ENCODE measurements at places on chromosomes 2 and 18. TPM values are rescaled to one million over a fixed set of nuclear protein-coding genes. Genes with fewer than 3 reads are reported as not detected.

GRCh38 chr2:25794544-25795276 is 83.6 kb downstream of the ASXL2 start:
- no peak for DNase-seq

DNA sequence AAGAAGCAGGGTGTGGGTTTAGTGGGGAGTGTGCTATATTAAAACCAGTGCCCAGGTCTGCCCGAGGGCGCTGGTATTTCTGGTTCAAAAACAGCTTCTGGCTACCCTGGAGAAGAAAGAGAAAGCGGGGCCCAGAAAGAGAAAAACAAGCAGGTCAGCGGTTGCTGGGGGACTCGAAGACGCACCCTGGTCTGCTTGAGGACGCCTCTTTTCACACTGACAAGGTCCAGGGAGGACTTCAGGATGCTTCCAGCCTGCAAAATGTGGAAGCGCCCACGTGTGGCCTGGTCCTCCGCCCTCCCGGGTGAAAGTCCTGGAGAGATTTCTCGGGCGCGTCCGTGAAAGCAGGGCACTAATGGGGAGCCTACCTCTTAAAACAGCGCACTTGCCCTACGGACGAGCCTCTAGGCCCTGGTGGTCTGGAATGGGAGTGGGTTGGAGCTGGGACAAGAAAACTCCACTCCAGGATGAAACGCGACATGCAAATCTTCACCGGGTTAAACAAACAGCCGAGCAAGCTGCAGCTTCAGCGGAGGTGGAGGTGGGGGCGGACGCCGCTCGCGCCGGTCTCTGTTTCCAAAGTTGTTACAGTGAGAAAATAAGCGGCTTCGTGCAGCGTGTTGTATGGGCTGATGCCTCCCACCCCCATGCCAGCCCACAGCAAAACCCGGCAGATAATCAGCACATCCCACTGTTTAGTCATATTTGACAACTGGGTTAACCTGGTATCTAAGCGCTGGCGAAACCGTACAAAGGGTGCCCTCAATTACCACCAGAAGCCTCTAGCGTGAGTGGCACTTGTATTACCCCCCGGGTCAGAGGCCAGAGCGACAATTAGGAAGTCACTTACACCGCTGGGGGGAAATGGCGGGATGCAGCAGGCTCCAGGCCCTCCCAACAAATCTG is 1.1 kb upstream of the SP9 start:
- no peak for DNase-seq

DNA sequence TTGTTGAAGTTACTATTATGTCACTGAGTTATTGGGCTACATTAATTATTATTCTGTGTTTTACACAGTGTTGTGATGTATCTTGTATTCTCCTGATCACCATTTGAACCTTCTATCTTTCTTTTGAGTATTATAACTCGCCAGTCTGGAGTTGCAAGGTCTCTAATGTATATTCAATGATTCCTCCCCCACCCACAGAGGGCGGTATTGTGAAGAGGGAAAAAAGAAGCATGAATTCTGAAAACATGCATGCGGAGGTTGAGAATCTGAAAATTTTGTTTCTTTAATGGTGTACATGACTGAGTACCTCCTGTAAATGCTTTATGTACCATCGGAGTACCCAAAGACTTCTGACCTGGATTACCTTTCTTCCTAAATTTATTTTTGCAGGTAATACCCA is 266.6 kb downstream of the NR4A2 start:
- no peak for DNase-seq

GRCh38 chr18:36729197-36729596 is 99.6 kb downstream of the TPGS2 start:
- DNase-seq = no peak

GRCh38 chr2:19274439-19274838 is 84.0 kb downstream of the OSR1 start:
- DNase-seq = no peak

DNA sequence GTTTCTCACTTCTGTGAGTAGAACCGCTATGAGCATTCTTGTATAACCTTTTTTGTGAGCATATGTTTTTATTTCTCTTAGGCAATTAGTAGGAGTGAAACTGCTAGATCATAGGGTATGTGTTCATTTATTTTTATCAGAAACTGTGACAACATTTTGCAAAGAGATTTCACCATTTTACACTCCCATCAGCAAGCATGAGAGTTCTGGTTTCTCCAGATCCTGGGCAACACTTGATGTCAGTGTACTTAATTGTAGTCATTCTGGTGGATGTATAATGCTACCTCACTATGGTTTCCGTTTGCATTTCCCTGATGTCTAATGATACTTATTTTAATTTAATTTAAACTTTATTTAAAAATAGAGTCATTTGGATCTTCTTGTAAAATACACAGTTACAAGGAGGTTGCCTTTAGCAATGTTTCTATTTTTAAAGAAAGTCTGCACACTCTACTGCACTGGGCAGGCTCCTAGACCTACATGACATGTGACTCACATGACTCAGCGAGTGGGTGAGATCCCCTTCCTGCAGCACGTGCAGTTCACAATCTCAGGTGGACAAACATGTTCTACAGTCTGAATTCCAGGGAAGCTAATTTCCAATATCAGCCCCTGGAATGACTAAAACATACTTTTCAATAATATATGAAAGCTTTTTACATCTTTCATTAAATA is 127.0 kb upstream of the BCL2L11 start:
- DNase-seq = no peak

GRCh38 chr2:70991742-70992141 is 2.9 kb downstream of the TEX261 start:
- no peak for DNase-seq

The TEKT4 gene
- not detected for total RNA-seq

GRCh38 chr2:218860950-218861381 is 1.4 kb downstream of the WNT6 start:
- DNase-seq = peak; percentile 71

- DNase-seq = no peak
These were observed 1.5 kb downstream of the CAB39 start for GRCh38 chr2:230714136-230714480.

DNA sequence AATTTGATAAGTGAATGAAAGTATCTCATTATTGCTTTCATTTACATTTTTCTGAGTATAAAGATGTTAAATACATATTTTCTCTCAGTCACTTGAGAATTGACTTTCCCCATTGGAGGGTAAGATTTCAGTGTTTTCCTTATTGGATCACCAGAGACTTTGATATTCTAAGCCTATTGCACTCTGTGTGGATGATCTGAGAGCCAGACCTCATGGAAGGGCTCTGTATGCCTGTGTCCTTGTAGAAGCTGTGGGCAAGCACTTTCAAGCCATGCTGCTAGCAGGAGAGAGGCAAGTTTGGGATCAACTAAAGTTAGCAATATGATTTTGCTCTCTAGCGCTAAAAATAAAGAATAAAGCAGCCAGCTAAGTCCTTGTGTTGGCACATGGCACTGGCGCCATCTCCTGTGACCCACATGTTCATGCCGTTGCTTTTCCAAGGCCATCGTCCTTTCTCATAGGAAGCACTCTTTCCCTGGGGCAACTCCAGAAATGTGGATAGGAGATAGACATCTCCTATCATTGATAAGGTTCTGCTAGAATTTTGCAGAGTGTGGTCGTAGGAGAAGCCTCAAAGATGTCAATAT is 72.6 kb downstream of the AOX1 start:
- no peak for DNase-seq

The FAM124B gene
- total RNA-seq = 1.2 TPM

- no peak for DNase-seq
These were observed 395.8 kb downstream of the PID1 start for GRCh38 chr2:228875152-228875900.

DNA sequence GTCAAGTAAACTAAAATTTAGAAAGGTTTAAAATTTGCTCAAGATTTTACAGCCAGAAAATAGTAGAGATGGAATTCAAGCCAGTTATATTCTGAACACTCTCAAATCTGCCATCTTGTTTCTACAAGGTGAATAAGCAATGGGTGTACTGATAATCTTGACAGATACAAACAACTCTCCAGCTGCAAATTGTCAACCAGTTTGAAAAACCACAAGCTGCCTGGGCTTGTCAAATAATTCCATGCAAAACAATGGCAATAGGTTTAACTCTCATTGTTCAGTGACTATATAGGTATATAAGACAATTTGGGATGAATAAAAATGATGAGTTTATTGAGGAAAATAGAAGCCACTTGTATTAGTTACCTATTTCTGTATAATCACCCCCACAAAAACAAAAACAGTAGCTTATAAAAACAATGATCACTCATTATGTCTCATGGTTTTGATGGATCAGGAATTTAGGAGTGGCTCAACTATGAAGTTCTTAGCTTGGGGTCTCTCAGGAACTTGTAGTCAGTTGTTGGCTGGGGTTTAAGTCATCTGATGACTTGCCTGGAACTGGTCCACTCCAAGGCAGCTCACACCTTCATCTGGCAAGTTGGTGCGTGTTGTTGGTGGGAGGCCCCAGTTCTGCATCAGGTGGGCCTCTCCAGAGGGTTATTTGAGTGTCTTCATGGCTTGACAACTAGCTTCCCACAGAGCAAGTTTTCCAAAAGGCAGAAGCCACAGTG is 12.6 kb upstream of the EVA1A start:
- DNase-seq = no peak

Measured in left ventricle myocardium superior (tissue), 1 donor.